ENCODE measurements at places on chromosomes 7 and 10.

DNA sequence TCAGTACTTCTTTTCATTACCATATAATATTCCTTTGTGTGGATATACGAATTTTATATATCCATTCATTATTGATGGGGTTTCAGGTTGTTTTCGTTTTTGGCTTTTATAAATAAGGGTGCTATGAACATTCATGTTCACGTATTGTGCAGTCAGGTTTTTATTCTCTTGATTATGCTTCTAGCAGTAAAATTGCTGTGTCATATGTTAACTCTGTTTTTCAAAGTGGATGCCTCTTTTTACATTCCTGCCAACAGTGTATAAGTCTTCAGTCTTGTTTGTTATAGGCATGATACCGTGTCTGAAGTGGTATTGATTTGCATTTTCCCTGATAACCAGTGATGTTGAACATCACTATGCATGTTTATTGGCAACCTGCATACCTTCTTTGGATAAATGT is 127.1 kb upstream of the CNTNAP2 start:
- DNase-seq: no peak

DNA sequence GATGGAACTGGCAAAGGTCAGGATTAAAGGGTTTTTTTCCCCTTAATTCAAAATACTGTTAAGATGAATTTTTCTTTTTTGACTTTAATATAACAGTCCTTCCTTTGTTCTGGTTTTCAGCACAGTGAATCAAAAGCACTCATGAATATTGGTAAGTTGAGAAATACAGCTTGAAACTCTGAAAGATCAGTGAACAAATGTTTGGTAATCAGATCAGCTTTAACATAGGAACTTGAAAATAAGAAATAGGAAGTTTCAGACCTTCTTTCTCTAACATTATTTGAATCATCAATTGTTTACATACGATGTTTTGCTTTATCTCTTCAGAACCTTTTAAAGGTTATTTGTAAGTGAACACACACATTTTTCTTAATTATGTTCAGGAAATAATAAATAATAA is 90.5 kb downstream of the SGMS1 start:
- no peak for DNase-seq

- DNase-seq: no peak
Measured at GRCh38 chr10:29346296-29347001, 57.6 kb downstream of the LYZL1 start.

DNA sequence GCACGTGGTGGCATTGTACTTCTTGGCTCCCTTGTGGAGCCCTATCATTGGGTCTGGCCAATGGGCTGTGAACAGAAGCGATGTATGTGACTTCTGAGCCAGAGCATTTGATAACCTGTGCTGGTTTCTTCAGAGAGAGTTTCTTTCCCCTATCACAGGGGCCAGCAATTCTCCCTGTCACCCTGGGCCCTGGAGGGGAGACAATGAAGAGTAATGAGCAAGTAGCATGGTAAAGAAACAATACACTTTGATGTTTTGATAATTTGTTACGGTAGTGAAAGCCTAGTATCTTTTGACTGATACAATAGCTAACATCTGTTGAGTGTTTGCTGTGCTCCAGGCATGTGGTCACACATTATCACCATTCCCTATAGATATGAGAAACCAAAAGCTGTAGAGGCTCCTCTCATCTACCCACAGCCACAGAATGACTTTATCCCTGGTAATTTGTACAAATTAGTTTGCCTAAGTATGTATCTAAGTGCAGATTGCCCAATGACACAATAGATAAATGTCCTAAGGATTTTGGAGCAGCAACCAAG is 113.4 kb upstream of the SVIL start:
- DNase-seq: no peak

DNA sequence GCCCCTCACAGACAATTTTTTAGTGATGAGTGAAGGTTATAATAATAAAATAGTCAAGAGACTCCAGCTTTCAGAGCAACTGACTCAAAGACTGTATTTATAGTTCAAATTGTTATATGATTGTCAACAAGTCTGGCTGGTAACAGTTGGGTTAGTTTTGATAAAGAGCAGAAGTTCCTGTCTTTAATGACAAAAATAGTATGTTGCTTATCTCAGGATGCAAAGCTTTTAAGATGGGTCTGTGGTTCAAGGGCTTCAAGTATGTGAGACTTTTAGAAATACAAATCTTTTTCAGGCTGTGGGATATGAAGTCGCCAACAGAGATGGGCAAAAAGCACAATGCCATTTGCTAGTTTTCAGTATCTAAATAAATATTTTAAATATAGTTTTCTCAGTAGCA is 118.4 kb downstream of the ABCA13 start:
- no peak for DNase-seq

DNA sequence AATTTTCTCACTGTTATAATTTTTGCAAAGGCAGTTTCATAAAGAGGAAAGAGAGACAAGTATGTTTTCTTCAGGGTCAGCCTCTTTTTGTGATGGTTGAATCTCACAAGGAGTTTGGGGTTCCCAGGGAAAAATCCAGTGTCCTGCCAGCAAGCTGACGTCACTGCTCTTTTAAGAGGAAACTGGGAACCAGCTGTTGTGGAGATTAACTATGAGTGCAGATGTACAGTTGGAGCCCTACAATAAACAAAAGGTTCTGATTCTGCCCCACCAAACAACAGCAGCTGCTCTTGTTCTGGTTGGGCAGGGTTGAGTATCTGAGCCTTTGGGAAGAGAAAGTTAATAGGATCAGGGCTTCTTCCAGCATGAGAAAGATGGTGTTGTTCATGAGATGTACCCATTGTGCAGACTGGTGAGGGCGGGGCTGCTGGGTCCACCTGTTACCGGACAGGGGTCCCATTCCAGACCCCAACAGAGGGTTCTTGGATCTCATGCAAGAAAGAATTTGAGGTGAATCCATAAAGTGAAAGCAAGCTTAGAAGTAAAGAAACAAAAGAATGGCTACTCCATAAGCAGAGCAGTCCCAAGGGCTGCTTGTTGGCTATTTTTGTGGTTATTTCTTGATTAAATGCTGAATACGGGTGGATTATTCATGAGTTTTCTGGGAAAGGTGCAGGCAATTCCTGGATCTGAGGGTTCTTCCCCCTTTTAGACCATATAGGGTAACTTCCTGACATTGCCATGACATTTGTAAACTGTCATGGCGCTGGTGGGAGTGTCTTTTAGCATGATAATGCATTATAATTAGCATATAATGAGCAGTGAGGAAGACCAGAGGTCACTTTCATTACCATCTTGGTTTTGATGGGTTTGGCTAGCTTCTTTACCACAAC is 12.5 kb downstream of the PRF1 start:
- no peak for DNase-seq

DNA sequence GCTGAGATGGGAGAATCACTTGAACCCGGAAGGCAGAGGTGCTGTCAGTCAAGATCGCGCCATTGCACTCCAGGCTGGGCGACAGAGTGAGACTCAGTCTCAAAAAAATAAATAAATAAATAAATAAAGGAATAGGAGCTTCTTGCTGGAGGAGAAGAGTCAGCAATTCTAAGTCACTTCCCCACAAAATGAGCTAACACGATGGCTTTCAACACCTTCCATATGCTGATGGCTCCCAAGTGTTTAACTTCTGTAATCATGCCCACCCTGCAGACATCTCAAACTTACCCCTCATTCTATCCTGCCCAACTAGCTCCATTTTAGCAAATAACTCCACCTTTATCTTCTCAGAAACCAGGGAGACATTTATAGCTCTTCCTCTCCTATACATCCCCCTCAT is 21.2 kb downstream of the PSAP start:
- no peak for DNase-seq

DNA sequence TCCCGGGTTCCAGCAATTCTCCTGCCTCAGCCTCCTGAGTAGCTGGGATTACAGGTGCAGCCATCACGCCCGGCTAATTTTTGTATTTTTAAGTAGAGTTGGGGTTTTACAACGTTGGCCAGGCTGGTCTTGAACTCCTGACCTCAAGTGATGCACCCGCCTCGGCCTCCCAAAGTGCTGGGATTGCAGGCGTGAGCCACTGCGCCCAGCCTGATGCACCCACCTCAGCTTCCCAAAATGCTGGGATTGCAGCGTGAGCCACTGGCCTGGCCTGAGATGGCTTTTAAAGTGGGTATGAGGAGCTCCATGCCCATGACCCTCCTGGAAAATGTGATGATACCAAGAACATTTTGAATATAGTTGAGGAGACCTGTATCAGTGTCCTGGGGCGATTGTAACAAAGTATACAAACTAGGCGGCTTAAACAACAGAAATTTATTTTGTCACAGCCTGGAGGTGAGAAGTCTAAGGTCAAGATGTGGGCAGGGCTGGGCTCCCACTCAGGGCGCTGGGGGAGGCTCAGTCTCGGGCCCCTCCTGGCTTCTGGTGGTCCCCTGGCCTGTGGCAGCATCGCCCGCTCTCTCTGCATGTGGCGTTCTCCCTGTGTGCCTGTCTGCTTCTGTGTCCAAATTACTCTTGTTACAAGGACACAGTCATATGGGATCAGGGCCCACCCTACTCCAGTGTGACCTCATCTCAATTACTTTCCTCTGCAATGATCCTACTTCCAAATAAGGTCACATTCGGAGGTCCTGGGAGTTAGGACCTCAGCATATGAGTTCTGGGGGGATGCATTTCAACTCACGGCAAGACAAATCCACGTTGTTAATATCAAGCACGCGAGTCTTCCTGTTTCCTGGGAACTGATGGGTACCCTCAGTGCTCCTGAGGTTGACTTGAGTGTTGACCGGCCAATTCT is 108.8 kb downstream of the ACTR3B start:
- DNase-seq: no peak

DNA sequence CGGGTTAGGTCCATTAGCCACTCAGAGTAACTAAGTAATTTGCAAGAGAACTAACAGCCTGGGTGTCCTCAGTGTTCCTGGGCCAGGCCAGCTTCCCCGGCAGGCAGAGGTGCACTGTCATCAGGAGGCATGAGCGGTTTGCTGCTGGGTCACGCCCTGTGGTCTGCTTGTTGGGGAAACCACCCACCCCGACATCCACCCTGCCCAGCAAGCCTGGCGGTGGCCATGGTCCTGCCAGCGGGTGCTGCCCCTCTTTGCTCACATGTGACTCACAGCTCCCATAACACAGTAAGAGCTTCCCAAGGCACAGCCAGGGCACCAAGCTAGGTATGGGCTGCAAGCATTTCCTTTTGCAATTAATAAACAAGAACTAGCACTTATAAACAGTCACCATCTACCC is 75.9 kb downstream of the RGS10 start:
- DNase-seq: no peak

GRCh38 chr7:32250471-32251260 is 180.5 kb upstream of the PDE1C start:
- DNase-seq: no peak

DNA sequence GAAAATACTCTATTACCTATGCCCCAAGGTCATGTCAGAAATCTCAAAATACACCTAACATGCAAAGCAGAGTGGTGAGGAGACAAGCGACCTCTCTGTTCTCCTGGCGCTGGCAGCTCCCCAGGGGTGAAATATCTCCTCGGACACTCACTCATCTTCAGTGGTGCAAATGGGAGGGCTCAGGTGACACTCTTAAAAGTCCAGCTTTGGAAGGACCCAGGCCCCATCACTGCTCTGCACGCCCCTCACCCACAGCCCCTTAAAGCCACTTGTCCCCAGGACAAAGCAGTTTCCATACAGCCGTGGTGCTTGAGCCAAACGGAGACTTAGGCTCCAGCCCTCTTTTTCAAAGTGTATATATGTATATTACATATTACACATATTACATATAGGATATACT is 12.4 kb downstream of the PRKAG2 start:
- no peak for DNase-seq

GRCh38 chr7:68321776-68322496 is 1276.3 kb upstream of the AUTS2 start:
- DNase-seq: no peak

- peak; percentile 36 for DNase-seq
Measured at GRCh38 chr10:98267894-98268693, at the start of gene LOXL4. LOXL4 (minus strand) TSS chr10:98268194; CDS start chr10:98263019, 5,175 bp downstream.

- DNase-seq: no peak
Measured at GRCh38 chr7:11779864-11780674, 51.9 kb downstream of the THSD7A start.

- DNase-seq: no peak
Measured at GRCh38 chr10:49404321-49404878, 8.5 kb upstream of the DRGX start.

- no peak for DNase-seq
Measured at GRCh38 chr10:99393683-99394082, 36.7 kb downstream of the GOT1 start.

GRCh38 chr10:51867956-51868355 is 168.6 kb upstream of the CSTF2T start:
- DNase-seq: no peak

- no peak for DNase-seq
Measured at GRCh38 chr10:120184547-120185337, 272.3 kb upstream of the PLPP4 start.

DNA sequence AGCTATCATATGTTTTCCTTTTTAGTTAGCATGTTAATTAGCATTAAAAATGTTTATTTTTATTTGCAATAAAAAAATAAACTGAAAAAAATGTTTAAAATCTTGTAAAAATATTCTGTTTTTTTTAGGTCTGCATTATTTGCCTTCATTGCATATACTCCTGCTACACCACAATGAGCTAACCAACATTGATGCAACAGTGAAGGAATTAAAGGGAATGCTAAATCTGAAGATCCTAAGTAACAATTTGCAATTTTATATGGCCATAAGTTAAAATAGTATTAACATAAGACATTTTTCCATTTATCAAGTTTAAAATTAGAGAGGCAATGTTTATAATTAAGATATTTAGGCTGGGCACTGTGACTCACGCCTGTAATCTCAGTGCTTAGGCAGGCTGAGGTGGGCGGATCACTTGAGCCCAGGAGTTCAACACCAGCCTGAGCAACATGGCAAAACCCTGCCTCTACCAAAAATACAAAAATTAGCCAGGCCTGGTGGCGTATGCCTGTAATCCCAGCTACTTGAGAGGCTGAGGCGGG is 32.2 kb downstream of the LRRC72 start:
- DNase-seq: no peak

GRCh38 chr10:113455947-113456346 is 96.9 kb upstream of the HABP2 start:
- DNase-seq: no peak

GRCh38 chr10:5188358-5188757 is 3.4 kb upstream of the AKR1C8 start:
- no peak for DNase-seq

DNA sequence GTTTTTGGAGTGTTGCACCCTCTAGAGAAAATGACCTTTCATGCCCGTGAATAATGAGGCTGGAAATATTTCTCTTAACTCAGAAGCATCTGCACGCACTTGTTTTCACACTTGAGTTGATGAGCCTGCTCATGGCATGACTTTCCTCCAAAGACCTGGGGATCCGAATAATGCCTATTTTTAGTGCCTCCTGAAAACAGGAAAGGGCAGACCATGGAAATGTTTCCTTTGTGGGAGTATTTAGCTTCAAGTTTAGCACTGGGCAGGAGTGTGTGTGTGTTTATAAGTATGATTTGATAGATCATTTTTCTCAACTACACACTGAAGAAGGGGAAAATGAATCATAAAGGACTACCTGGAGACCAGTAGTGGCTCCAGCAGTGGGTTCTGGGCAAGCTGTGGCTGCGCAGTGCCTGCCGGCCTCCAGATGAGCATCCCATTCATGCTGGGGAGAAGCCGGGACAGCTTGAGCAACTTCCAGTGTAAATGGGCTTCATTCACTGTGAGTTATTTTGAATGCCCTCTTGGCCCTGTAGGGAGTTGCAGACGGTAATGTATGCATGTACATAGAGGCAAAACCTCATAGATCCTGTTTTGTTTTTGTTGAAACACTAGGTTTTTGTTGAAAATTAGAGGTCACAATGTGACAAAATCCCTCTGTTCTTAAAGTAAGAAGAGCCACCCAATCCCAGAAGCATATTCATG is 117.8 kb upstream of the INSYN2A start:
- no peak for DNase-seq
